ENCODE measurements at places on chromosomes 6 and 20. TPM values are rescaled to one million over a fixed set of nuclear protein-coding genes. Genes with fewer than 3 reads are reported as not detected.

The TSBP1 gene
- total RNA-seq: not detected

The DDX27 gene
- total RNA-seq: 52.2 TPM

The MATN4 gene
- not detected for total RNA-seq

The SH3BGRL2 gene
- total RNA-seq: 31.6 TPM

The MOCS1 gene
- total RNA-seq: 15.0 TPM

The GJA1 gene
- 299 TPM for total RNA-seq

The SAMD3 gene
- not detected for total RNA-seq

The SLC17A3 gene
- not detected for total RNA-seq

The TRIM15 gene
- total RNA-seq: not detected
